B cell (primary cell): ENCODE measurements at places on chromosomes 4 and X. TPM values are rescaled to one million over a fixed set of nuclear protein-coding genes. Genes with fewer than 3 reads are reported as not detected.

- no peaks in the 10 kb centered on the region for H3K27me3 ChIP-seq
- no peak overlapping the region for H3K27ac ChIP-seq
- H3K4me3 ChIP-seq = no peak overlapping the region
- H3K4me1 ChIP-seq = no peaks in the 10 kb centered on the region
Measured at GRCh38 chrX:43141885-43142284, 363.9 kb upstream of the PPP1R2C start.

DNA sequence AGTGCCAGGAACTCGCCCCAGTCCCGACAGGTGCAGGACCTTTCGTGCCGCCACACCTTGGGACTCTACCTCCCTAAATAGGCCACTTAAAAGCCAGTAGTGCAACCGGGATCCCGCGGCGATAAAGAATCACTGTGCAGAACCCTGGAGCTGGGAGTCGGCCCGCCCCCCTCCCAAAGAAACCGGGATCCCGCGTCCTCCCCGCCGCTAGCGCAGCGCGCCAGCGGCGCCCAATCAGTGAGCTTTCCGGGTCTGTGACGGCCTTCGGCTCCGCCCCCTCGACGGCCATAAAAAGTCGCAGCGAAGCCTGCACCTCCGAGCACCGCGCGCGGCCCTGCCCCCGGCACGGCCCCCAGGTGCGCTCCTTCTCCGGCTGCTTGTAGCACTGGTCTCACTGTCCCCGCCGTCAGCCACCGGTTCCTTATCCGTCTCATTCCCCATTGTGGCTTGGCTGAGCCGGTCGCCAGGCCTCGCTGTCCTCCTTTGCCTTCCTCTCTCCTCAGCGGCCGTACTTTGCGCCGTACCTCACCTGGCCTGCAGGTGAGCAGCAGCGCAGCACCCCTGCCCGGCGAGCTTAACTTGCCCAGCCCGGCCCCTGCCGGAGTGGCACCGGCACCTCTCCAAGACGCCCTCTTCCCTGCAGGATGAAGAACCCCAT lies at the start of gene LRAT:
Gene LRAT (plus strand): TSS at position 318 of the 658 bp plus-strand sequence. CDS start 327 bp downstream, at position 645.
- H3K27me3 ChIP-seq = peaks cover 15% of the 10 kb centered on the region
- DNase-seq = peak; percentile 22
- H3K4me3 ChIP-seq = peak within 1 kb of the TSS; percentile 46
- H3K36me3 ChIP-seq = no peaks in the 10 kb centered on the region

GRCh38 chrX:140762061-140762460 lies 52.5 kb downstream of the LINC00632 start:
- H3K4me3 ChIP-seq = no peak overlapping the region
- H3K27ac ChIP-seq = no peak overlapping the region
- peaks cover 3% of the 10 kb centered on the region for H3K4me1 ChIP-seq
- H3K27me3 ChIP-seq = no peaks in the 10 kb centered on the region
- H3K36me3 ChIP-seq = no peaks in the 10 kb centered on the region

DNA sequence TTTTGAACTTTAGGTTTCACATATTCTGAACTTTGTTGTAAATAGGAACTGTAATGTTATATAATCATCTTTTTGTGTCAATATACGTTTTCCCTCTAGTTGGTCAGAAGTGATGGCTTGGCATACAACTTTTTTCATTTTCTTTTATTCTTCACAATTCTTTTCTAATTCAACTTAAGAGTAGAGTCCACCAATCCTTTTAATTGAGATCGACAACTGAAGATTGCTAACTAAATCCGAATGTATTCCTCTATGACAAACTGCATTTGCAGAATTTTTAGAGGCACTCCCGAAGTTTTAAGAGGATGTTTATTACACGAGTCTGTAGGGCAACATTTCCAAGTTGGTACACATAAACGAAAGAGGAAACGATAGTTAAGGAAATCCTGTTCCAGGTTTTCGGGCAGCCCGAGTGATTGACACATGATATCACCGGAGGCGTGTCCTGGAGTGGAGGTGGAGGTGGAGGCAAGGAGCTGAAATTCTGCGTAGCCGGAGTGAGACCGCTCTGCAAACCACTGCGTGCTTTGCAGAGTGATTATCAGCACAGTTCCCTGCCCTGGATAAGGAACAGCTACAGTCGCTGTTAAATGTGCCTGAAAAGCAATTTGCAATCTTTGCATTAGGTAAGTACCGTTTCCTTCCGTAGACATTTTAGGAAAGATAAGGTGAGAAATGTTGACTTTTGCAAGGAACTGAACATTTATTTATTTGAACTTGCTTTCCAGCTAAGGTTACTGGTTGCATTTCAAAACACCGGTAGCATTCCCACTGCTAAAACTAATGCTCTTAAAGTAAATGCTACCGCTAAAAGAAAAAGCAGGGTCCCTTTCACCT lies at the start of gene SPRY1:
Gene SPRY1 (plus strand): TSS at position 489 of the 837 bp plus-strand sequence. CDS start 4,797 bp downstream, outside the sequence.
- peak; percentile 86 for DNase-seq
- H3K4me3 ChIP-seq = peak within 1 kb of the TSS; percentile 88
- H3K27me3 ChIP-seq = no peaks in the 10 kb centered on the region
- peak within 1 kb of the TSS; percentile 61 for H3K27ac ChIP-seq
- H3K4me1 ChIP-seq = peaks cover 33% of the 10 kb centered on the region
- H3K36me3 ChIP-seq = no peaks in the 10 kb centered on the region

DNA sequence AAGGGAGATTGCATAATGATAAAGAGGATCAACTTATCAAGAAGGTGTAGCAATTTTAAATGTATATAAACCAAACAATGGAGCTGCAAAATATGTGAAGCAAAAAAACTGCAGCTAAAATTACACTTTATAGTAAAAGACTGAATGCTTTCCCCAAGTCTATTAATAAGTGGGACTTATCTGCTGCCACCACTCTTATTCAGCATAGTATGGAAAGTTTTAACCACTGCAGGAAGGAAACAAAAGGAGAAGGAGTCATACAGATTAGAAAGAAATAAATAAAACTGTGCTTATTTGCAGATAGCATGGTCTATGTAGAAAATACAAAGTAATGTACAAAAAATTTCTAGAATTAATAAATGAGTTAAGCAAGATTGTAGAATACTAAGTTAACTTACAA lies 94.1 kb upstream of the GK2 start:
- no peak overlapping the region for H3K27ac ChIP-seq
- no peak overlapping the region for H3K4me3 ChIP-seq
- no peaks in the 10 kb centered on the region for H3K27me3 ChIP-seq
- no peak for DNase-seq
- H3K36me3 ChIP-seq = no peaks in the 10 kb centered on the region

DNA sequence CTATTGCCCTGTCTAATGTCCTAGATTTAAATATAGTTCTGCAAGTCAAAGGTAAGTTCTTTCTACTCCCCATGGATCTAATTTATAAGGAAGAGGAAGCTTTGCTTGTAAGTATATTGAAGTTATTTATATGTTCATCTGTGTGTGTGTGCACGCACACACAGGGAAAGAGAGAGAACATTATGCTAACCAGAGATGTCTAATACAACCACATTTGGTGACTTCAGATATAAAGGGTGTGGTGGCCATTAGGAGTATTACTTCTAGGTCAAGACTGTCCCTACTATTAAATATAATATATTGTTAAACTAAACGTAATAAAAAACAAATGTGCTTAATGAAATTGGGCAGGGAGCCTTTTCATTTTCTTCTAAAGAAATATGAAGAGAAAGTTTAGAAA lies 4.1 kb downstream of the DCK start:
- no peaks in the 10 kb centered on the region for H3K27me3 ChIP-seq
- peak overlapping the region; percentile 99 for H3K4me3 ChIP-seq
- no peak for DNase-seq
- peaks cover 26% of the 10 kb centered on the region for H3K36me3 ChIP-seq
- peaks cover 54% of the 10 kb centered on the region for H3K4me1 ChIP-seq
- peak overlapping the region; percentile 25 for H3K27ac ChIP-seq

DNA sequence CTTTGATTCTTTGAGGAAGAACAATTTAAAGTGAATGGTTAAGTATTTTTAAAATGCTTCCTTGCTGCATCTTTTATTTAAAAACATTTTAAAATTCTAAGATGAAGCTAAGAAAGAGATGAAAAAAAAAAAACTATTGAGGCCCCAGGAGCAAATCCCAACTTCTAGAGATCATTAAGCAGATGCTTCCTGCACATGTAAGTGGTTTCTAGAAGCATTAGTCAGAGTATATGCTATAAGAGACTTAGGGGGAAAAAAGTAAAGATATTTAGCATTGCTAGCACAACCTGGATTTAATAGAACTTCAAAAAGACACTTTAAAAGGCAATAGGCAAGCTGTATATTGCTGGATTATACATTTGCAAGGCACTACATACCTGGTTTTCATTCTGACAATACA lies 64.7 kb downstream of the ZNF827 start:
- H3K4me1 ChIP-seq = no peaks in the 10 kb centered on the region
- no peaks in the 10 kb centered on the region for H3K27me3 ChIP-seq
- no peak for DNase-seq
- H3K36me3 ChIP-seq = peaks cover 16% of the 10 kb centered on the region
- H3K4me3 ChIP-seq = no peak overlapping the region

DNA sequence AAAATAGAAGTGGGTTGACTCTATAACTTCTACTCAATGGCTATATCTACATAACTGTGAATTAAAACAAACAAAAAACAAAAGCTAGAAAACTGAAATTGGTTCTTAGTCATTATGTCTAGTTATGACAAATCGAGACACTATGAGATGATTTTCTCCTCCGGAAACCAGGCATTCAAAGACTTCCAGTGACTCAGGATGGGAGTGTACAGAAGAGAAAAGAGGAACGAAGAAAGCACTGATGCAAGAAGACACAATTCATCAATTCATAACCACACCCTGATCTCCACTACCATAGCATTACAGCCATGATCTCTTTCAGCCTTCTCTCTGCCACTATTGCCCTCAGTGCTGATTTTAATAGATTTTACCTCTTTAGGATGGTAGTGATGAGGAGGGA lies 253.6 kb downstream of the CBLL2 start:
- H3K27me3 ChIP-seq = no peaks in the 10 kb centered on the region
- no peaks in the 10 kb centered on the region for H3K36me3 ChIP-seq
- peak; percentile 63 for DNase-seq
- peaks cover 10% of the 10 kb centered on the region for H3K4me1 ChIP-seq

DNA sequence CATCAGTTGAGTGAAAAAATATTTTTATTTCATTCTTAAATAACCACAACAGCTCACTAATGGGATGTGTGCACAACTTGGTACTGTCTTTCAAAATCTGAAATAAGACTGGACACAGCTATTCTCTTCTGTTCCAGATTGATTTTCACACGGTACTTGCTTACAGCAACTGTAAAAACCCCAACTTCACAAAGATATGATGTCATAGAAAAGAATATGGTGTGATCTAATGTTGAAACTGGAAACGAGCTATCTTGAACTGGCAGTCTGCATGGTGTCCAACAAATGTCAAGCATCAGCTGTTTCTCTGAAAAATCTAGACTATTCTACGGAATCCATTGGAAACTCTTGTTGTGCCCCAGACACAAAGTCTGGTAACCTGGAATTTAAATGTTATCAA lies 14.7 kb downstream of the HELQ start:
- H3K27me3 ChIP-seq = no peaks in the 10 kb centered on the region
- H3K27ac ChIP-seq = peak overlapping the region; percentile 1
- H3K4me1 ChIP-seq = peaks cover 26% of the 10 kb centered on the region
- DNase-seq = peak; percentile 32
- H3K36me3 ChIP-seq = peaks cover 43% of the 10 kb centered on the region

GRCh38 chr4:189815404-189816192 lies 125.1 kb upstream of the FRG1 start:
- no peaks in the 10 kb centered on the region for H3K36me3 ChIP-seq
- no peaks in the 10 kb centered on the region for H3K4me1 ChIP-seq
- no peaks in the 10 kb centered on the region for H3K27me3 ChIP-seq
- H3K27ac ChIP-seq = no peak overlapping the region
- no peak overlapping the region for H3K4me3 ChIP-seq
- no peak for DNase-seq

GRCh38 chr4:48270523-48270897 lies 872 bp upstream of the TEC start:
- peak overlapping the region; percentile 84 for H3K4me3 ChIP-seq
- H3K36me3 ChIP-seq = no peaks in the 10 kb centered on the region
- peak overlapping the region; percentile 75 for H3K27ac ChIP-seq
- DNase-seq = no peak
- peaks cover 16% of the 10 kb centered on the region for H3K4me1 ChIP-seq

GRCh38 chr4:138409670-138410069 lies 167.5 kb upstream of the SLC7A11 start:
- no peaks in the 10 kb centered on the region for H3K36me3 ChIP-seq
- no peak for DNase-seq
- H3K4me3 ChIP-seq = no peak overlapping the region
- no peak overlapping the region for H3K27ac ChIP-seq
- no peaks in the 10 kb centered on the region for H3K27me3 ChIP-seq

DNA sequence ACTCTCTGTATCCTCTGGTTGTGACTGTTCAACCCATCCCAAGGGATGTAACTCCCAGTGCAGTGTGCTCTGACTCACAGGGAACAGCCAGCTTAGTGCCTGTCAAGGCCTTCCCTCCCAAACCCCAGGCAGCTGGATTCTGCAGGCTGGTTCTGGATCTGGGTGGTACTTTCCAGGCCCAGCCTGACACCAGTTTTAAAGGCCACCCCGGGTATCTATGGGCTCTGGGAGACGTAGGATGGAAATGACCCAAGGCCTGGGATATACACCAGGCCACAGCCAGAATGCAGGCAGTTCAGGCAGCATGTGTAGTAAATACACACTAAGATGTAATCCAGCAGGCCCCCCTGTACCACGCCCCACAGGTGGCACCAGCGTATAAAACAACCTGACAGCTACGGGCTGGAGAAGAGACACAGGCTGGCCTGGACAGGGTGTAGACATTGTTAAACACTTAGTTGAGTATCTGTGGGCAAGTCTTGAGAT lies 64.2 kb downstream of the SPINK2 start:
- no peaks in the 10 kb centered on the region for H3K36me3 ChIP-seq
- H3K27ac ChIP-seq = peak overlapping the region; percentile 77
- no peaks in the 10 kb centered on the region for H3K27me3 ChIP-seq
- peak; percentile 69 for DNase-seq
- peak overlapping the region; percentile 22 for H3K4me3 ChIP-seq
- H3K4me1 ChIP-seq = peaks cover 38% of the 10 kb centered on the region

DNA sequence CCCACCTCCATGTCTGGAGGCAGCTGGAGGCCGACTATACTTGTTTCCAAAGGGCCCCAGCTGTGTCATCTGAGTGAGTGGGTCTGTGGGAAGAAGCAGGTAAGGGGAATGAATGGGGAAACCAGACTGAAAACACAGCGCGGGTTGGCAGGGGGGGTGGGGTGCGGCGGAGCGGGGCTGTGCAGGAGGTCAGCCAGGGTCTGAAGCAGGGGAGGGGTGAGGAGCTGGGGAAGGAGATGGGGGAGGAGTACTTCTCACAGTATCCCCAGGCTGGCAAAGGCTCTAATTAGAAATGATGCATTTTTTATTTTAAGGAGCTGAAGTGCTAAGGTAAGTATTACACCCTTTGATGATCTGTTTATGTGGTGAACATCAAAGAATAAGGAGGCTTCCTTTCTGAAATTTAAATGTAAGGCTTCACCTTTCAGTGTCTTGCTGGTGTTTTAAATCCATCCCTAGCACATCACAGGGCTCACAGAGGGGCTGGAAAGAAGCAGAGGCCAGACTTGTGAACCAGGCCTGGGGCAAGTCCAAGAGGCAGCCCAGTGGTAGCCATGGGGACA lies 37.5 kb downstream of the SMIM20 start:
- no peak for DNase-seq
- H3K27me3 ChIP-seq = no peaks in the 10 kb centered on the region
- H3K4me1 ChIP-seq = no peaks in the 10 kb centered on the region

GRCh38 chr4:88230969-88231771 lies 53.2 kb downstream of the PPM1K start:
- H3K36me3 ChIP-seq = no peaks in the 10 kb centered on the region
- no peak overlapping the region for H3K27ac ChIP-seq
- no peaks in the 10 kb centered on the region for H3K4me1 ChIP-seq
- no peaks in the 10 kb centered on the region for H3K27me3 ChIP-seq
- DNase-seq = no peak
- no peak overlapping the region for H3K4me3 ChIP-seq

SERTM2 gene
- not detected in 2 replicates for total RNA-seq

RAB9B gene
- 0.44 and 0.75 TPM in 2 replicates for total RNA-seq

INTS6L gene
- total RNA-seq = 42.4 and 46.2 TPM in 2 replicates

CD38 gene
- 7.8 and 10.1 TPM in 2 replicates for total RNA-seq

IDH3G gene
- 58.5 and 62.8 TPM in 2 replicates for total RNA-seq

EDNRA gene
- not detected in 2 replicates for total RNA-seq
